Fibroblast of skin of left biceps (primary cell): ENCODE measurements at places on chromosomes 2 and 18.

- DNase-seq: no peak
These were observed 457.8 kb upstream of the MEX3C start for GRCh38 chr18:51655327-51655698.

- DNase-seq: peak; percentile 17
These were observed 811.3 kb downstream of the CNTNAP5 start for GRCh38 chr2:124836416-124836815.

GRCh38 chr2:158511706-158512105, 55.0 kb downstream of the PKP4 start:
- DNase-seq: no peak

DNA sequence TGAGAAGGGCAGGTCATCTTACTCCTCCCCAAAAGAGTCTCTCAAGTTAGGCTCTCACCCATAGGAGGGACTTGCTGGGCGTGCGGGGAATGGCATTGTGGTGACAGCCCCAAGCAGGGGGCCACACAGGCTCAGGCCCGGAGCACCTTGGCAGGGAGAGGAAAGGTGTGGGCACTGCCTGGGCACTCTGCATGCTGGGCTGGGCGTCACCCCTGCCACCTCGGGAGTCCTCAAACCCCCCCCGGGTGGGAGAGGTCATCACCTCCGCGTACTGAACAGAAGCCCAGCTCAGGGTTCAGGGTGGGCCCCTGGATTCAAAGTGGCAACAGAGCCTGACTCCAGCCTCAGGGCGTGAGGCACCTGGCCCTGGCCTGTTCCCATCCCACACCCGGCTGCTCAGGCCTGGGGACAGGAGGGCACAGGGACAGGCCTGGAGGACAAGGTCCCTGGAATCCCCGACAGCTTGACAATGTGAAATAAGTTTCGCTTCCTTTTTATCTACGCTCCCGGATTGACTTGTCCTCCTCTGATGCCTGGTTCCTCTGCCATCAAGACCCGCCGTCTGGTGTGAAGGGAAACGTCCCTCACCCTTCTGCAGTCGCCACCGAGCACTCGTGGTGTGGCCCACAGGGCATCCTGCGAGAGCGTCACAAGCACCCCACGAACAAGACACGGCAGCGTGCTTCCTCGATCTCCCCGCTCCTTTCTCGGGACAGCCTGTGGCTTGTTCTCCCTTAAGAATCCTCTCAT, 97.8 kb downstream of the HDAC4 start:
- DNase-seq: no peak

DNA sequence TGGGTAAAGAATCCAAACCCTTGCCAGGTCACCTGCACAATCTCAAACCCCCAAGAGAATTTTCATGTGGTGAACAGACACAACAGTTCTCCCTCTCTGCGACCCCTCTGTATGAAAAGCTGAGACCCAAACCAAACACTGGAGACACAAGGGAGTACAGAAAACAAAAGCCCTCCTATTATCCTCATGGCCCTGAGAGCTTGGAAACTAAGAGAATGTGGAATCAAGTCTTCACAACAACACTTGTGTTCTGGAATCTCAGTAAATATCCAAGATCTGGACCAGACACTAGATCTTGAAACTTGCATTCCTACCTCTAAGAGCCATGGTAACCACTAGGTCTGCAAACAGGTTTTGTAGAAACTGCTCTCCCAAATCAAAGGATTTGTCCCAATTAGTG, 50.1 kb upstream of the CCDC150 start:
- no peak for DNase-seq

GRCh38 chr18:27996801-27997272, 180.1 kb downstream of the CDH2 start:
- DNase-seq: no peak

- DNase-seq: no peak
These were observed 108.6 kb downstream of the APOB start for GRCh38 chr2:20935168-20935775.

DNA sequence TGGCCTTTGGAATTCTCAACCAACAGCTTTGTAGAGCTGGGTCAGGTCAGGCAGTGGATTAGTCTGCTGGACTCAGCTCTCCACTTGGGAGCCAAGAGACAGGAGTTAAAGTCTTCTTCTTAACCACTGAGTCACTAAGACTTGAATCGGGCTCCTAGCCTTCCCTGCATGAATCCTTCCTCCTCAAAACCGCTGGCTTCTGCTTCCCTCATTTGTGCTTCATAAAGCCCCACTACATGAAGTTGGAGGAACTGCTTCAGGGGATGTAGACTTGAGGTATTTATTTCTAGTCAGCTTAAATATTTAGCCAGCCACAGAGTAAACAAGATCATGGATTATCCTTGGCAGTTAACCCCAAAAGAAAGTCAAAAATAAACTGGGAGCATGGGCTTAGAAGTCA, 536.3 kb upstream of the TNP1 start:
- DNase-seq: no peak
